ENCODE measurements at places on chromosomes 7 and 10. TPM values are rescaled to one million over a fixed set of nuclear protein-coding genes. Genes with fewer than 3 reads are reported as not detected.

Gene VWA2
- polyA plus RNA-seq: not detected

Gene SLC26A5
- polyA plus RNA-seq: not detected

Gene HDAC9
- 1.5 TPM for polyA plus RNA-seq

GRCh38 chr7:75958802-75959543 is 35.4 kb downstream of the TMEM120A start:
- H3K27me3 ChIP-seq: no peaks in the 10 kb centered on the region
- no peak overlapping the region for H3K27ac ChIP-seq
- peaks cover 9% of the 10 kb centered on the region for H3K36me3 ChIP-seq
- peaks cover 17% of the 10 kb centered on the region for H3K4me1 ChIP-seq
- DNase-seq: no peak
- H3K4me3 ChIP-seq: no peak overlapping the region

DNA sequence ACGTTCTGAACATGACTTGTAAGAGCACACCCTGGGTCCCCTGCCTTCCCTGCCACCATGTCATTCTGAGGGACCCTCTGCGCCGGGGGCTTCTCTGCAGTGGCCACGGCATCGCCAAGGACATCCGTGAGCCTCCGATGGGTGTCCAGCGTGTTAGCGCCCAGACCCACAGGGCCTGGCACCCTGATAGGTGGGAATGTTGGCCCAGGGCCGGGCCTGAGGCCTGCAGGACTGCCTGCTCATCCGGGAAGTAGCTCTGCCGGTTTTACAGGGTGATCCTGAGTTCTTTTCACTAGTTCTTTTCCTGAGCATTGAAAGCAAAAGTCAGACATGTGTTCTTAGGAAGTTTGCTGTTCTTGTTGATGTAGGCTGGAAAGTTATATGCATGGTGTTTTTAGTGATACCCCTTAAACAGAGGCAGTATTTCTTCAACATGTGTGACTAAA is 54.5 kb downstream of the WDR37 start:
- no peak for DNase-seq
- H3K4me1 ChIP-seq: no peaks in the 10 kb centered on the region
- H3K27ac ChIP-seq: no peak overlapping the region

Gene ZYX
- polyA plus RNA-seq: 380 TPM

GRCh38 chr10:91552274-91553095 is 80.4 kb downstream of the PPP1R3C start:
- DNase-seq: peak; percentile 37
- H3K36me3 ChIP-seq: no peaks in the 10 kb centered on the region
- H3K27ac ChIP-seq: no peak overlapping the region

DNA sequence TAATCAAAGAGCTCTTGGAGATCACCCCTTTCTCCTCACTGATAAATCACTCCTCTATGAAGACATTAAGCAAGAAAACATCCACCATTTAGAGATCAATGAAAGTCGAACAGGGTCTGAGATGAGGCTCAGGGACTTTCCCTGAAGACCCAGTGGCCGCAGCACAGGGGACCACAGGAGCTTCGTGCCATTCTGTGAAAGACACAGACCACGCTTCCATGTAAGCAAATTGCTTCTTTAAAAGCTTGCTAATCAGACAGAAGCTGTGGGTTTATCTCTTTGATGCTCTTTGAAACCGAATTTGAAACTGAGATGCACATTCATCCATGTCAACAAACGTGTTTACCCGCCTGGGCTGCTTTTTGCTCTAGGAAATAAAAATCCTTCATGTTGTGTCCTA is 231.9 kb upstream of the PPP2R2D start:
- H3K4me3 ChIP-seq: no peak overlapping the region
- no peaks in the 10 kb centered on the region for H3K4me1 ChIP-seq
- no peaks in the 10 kb centered on the region for H3K36me3 ChIP-seq
- DNase-seq: no peak
- H3K27ac ChIP-seq: no peak overlapping the region

GRCh38 chr7:17506095-17506494 is 207.6 kb downstream of the AHR start:
- peaks cover 24% of the 10 kb centered on the region for H3K4me1 ChIP-seq
- DNase-seq: no peak
- H3K4me3 ChIP-seq: no peak overlapping the region

DNA sequence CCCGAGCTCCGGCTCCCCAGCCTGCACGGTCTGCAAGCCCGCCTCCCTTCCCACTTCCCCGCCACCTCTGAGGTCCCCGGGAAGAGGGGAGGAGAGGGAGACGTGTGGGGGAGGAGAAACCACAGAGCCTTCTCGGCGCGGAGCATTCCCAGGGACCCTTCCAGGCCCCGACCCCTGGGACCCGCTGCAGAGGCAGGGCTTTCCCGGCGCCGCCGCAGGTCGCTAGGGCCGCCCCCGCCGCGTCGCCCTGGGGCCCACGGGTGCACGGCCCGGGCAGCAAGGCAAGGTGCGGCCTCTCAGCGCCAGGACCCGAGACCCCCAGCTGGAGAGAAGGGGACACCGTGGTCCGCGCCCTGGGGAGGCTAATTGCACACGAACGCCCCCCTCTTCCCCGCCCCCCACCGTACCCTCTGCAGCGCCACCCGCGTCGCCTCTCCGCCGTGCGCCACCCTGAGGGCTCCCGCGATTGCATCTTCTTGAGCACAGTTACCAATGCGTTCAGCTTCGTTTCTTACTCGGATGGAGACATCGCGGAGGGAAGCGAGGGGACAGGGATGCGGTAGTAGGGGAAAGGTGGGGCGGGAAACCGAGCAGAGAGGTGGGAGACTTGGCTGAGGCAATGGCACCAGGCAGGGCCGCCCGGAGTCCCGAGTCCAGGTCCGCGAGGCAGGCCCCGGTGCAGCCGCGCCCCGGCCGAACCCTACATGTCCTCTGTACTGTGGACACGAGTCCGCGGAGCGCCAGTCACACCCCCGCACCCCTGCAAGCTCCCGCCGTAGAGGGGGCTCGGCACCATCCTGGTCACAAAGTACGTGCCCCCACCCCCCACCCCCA is 28.9 kb downstream of the SKIDA1 start:
- no peaks in the 10 kb centered on the region for H3K36me3 ChIP-seq
- peak overlapping the region; percentile 71 for H3K4me3 ChIP-seq
- H3K27ac ChIP-seq: no peak overlapping the region

Gene HTRA1
- 220 TPM for polyA plus RNA-seq

DNA sequence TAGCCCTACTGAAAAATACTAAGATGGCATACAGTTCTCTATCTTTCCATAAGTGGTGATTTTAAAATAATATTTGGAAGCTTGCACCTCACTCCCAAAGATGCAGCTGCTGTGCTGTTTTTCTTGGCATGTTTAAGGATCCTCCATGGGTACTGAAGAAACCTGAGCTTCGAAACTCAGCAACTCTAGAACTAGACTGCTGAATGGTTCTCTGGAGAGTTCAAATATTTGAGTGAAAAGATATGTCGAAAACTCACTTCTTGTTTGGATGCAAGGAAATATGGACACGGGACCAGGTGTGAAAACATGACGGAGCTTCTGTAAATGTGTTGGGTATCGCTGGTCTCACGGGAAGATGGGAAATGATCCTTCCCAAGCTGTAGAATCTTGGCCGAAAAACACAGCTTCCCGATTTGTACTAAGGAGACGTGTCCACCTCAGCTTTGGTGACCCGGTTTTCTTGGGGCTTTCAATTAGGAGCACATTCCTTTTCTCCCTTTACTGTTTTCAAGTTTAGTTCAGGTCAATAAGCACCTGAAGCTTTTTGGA is 543.8 kb upstream of the NRP1 start:
- H3K27me3 ChIP-seq: no peaks in the 10 kb centered on the region
- no peaks in the 10 kb centered on the region for H3K36me3 ChIP-seq
- H3K4me3 ChIP-seq: no peak overlapping the region
- no peak for DNase-seq
- H3K27ac ChIP-seq: no peak overlapping the region
- H3K4me1 ChIP-seq: no peaks in the 10 kb centered on the region

DNA sequence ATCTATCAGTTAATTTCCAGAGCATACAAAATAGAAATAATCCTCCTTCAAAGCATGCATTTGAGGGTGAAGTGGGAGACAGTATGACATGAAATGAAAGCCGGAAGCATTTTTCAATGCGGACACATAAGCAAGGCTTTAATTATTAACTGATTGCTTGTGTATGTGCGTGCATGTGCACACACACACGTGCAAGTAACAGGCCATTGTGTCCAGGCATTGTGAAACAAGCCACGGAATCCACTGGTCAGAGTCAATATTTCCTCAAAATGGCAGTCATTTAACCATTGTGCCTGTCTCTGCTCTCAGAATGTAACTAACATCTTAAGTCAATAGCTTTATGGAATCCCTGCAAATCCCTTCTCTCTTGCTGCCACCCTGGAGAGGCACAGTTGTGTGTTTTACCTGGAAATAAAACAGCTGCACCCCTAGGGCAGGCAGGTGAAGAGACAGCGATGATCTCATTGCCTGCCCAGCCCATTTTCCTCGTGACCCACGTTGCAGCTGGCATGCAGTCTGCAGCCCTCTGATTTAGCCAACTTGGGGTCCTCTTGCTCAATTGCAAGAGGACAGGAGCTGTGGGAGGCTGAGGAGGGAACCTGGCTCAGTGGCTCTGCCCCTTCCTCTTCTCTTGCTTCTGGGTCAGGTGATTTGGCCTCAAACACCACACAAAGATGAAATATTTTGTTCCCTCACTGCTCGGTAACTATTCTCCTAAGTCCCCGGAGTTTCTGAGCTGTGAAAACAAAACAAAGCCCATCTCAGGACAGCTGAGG is 500.9 kb upstream of the ZMIZ1 start:
- DNase-seq: no peak
- H3K36me3 ChIP-seq: no peaks in the 10 kb centered on the region
- no peak overlapping the region for H3K4me3 ChIP-seq
- H3K4me1 ChIP-seq: no peaks in the 10 kb centered on the region
- H3K27me3 ChIP-seq: peaks cover 8% of the 10 kb centered on the region

GRCh38 chr10:95253007-95253406 is 37.8 kb downstream of the PDLIM1 start:
- H3K27ac ChIP-seq: no peak overlapping the region
- H3K4me3 ChIP-seq: no peak overlapping the region
- peaks cover 20% of the 10 kb centered on the region for H3K36me3 ChIP-seq
- peaks cover 4% of the 10 kb centered on the region for H3K4me1 ChIP-seq

All from GM23248 (cell line).